Activated CD8-positive, alpha-beta memory T cell treated with anti-CD3 and anti-CD28 coated beads for 1 hour (primary cell): ENCODE measurements at places on chromosomes 16 and 17.

DNA sequence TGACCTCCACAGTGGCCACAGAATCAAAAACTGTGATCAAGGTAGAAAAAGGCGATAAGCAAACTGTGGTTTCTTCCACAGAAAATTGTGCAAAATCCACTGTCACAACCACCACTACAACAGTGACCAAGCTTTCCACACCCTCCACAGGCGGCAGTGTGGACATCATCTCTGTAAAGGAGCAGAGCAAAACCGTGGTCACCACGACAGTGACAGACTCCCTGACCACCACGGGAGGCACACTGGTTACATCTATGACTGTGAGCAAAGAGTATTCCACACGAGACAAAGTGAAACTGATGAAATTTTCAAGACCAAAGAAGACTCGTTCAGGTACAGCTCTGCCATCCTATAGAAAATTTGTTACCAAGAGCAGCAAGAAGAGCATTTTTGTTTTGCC, 83.6 kb downstream of the C17orf58 start:
- no peak for DNase-seq

DNA sequence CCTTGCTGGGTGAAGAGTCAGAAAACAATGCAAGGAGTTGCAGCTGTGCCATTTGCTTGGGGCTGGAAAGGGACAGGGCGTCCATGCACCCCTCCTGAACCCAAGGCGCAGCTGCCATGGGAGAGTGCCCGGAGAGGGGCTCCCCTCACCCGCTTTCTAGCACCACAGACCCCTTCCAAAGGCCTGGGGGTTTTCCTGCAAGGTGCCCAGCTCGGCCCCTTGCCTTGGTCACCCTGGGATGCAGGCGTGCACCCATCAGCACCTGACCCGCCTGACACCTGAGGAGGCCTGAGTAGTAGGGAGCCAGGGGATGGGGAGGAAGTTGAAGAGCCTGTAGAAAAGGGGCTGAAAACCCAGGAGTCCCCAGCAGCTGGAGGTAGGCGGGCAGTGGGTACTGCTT, 30.3 kb downstream of the TMEM186 start:
- DNase-seq, result no peak

GRCh38 chr17:37828651-37829124, 83.8 kb upstream of the HNF1B start:
- DNase-seq, result no peak

- DNase-seq, result no peak
Observed at GRCh38 chr16:83973581-83974385, 5.7 kb downstream of the NECAB2 start.

DNA sequence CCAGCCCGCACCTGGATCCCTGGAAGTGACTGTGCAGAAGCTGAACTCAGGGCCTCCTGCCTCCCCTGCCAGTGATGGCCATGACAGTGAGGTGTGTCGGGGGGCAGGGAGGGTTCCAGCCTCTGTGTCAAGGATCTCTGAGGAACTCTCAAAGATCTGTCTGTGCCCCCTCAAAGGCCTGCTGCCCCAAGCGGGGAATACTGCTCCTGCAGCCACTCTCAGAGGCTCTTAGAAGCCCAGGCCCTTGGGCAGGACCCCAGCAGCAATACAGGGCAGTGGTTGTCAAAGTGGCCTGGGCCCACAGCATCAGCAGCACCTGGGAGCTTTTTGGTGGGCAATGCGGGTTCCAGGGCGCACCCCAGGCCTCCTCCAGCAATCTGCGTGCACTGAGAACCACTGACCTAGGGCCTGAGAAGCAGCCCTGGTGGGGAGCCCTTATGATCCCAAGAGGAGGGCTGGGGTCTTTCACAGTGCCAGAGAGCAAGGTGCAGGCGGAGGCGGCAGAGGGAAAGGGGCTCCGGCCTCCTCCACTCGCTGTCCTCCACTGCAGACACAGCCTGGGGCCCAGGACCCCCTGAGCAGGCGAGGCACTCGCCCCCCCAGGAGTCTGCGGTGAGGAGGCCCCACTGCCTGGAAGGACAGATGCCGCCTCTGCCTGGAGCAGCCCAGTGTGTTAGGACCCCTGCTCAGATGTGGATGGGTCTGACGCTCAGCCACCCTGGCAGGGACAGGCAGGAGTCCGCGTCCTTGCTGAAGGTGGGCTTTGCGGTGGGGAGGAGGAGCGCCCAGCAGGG, 42.1 kb downstream of the ENGASE start:
- DNase-seq, result no peak

GRCh38 chr16:67862623-67863583, 9.9 kb upstream of the EDC4 start:
- no peak for DNase-seq

DNA sequence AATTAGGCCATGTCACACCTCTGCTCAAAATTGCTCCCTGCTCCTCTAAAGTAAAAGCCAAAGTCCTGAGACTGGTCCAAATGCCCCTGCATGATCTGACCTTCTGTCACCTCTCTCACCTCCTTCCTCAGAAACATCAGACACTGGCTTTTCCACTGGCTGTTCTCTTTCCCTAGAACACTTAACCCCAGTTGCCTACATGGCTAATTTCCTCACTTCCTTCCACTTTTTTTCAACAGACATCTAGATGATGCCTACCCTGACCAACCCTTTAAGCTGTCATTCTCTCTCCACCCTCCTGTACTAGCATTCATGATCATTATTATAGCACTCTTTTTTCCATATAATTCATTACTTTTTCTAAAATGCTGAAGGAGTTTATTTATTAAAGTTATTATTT, 31.0 kb downstream of the CCT6B start:
- no peak for DNase-seq

DNA sequence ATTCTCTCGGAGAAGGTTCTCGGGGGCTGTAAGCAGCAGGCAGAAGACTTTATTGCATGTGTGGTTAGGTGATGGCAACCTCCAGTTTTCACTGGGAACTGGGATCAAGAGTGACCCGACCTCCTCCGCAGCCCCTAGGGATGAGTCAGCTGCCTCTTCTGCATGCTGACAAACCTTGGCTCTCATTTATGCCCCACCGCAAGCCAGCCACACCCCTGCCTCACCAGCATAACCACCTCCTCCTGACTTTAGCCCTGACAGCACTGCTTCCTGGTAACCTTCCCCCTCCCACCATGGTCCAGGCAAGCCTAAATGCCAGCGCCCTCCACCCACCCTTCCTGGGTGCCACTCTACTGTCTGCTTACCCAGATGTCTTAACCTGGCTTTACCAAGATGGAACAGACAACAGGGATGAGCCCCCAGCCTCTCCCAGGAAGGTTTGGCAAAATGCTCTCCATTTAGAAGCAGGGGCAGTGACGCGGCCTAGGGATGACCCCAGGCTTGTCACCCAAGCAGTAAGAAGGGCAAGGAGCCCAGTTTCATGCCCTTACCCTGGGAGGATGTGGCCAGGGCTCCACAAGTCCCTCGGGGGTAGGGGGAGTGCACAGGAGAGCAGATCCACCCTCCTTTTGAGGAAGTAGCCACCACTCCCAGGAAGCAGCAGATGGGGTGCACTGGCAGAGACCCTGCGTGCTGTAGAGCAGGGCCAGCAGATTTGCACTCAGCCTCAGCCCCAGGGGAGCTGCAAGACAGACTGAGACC, 73.5 kb downstream of the GOSR1 start:
- no peak for DNase-seq

DNA sequence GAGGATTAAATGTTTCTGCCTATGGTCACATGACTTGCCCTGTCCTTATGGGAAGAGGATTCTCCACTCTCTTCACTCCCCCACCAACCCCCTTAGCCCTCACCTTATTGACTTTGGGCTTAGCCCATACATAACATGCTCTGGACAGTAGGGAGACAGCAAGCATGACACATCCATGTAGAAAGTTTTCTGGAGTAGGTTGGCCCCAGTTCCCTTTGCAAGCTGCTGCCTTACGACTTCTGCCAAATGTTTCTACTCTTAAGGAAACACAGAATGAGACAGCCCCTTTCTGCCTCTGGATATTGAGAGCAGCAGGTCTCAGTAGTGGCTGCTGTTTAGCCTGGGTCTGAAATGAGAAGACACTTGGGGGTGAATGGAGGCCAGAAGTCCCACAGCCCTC, 282.2 kb downstream of the MAP2K6 start:
- DNase-seq, result no peak
